ENCODE measurements at places on chromosomes 6 and 20.

GRCh38 chr6:166109608-166110007 lies 58.0 kb downstream of the TBXT start:
- no peak for ATAC-seq

DNA sequence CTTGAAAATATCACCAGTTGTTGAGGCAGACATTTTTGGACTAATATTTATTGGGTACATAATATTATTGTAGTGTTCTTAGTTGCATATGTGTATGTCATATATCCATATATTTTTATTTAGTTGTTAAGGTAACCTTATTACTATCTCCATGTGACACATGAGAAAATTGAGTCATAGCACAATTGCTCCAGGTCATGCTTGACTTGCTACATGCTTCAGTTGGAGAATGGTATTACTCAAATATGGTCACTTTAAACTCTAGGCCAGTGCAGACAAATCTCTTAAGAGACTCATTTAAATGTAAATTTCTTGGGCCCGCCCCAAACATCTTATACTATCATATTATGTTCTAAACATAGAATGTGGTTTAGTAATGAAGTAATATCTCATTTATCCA lies 246.1 kb downstream of the RIMS1 start:
- ATAC-seq, result no peak

DNA sequence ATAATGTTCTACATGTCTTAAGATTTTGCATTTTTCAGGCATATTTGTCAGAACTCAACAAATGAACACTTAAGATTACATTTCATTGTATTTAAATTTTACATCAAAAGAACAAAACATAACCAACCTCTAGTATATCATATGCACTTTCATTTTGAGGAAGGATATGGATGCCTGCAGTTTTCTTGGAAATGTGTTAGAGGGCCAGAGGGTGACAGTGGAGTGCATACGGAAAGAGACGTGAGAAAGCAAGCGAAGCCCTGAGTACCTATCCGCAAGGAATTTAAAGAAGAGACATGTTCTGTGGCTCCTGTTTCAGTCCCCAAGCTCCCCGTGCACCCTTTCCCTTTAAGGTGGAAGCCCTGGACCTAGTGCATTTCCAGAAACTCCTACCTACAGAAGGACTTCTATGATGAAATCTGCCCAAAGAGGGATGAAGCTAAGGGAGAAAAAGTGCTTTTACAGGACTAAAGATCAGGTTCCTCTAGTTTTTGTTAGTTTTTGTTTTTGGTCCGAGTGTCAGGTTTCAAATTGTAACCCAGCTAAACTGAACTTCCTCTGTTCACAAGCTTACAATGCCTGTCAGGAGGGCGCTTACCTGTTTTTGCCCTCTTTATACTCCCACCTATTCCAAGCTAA lies 38.8 kb downstream of the EZR start:
- no peak for ATAC-seq

- ATAC-seq, result no peak
Observed at GRCh38 chr6:15977050-15977449, 151.8 kb upstream of the MYLIP start.

DNA sequence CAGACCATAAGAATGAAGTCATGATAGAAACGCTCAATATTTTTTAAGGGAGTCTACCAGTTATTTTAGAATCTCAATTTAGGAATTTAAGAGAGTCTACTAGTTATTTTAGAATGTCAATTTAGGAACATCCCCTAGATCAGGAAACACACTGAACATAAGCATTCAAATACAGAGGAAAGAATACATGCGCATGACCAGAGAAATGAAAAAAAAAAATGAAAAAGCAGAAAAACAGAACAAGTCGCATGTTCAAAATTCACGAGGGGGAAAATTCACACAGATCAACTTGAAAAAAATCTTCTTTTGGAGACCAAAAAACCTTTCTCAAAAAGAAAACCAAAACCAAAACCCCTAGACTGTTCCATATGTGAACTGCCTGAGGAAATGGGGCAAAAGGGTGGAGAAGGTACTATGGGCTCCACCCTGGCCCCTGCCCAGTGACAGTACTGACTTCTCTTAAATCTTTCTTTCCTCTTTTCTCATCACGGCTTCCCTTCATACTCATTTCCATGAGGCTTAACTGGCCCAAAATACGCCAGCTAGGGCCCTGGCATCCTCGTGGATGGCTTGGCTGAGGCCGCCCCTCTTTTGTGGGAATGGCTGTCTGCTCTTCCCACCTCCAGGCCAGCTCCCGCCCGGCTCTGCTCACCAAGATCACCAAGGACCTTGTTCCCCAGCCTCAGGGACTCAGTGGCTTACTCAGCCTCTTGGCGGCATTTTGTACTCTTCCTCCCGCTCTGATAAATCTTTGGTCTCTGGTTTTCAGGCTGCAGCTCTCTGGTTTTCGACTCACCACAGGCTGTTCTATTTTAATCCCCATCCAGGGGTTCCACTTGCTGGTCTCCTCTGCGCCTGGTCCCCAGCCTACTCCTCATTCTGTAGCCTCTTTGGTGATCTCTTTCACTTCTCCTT lies 11.2 kb downstream of the ZBTB2 start:
- peak; percentile 85 for ATAC-seq

DNA sequence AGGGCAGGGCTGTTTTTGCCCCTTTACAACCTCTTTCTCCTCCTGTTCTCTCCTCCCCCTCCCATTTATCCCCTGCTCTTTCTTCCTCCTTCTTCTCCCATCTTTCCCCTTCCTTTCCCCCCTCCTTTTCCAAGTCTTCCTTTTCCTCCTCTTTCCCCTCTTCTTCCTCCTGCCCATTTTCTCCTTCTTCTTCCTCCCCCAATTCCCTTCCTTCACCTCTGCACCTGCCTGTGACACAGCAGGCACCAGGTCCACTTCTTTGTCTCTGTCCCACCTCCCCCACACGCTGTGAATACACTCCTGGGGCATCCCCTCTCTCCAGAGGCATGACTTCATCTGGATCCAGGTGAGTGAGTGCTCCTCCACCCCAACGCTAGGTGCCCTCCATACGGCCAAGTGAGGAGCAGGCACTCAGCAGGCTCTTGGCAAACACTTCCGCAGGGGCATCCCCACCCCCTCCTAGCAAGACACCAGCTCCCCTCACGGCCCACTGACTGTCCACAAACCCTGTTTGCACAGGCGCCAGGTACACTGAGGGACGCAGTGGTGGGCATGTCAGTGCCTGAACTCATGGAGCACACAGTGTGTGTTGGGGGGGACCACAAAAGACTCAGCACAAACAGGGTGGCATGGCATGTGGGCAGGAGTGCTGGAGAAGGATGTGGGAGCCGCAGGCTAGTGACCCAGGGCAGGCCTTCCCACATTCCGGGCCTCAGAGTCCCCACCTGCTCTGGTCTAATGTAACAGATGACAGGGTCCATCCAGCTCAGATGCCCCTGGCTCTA lies 10.7 kb upstream of the TLDC2 start:
- no peak for ATAC-seq

DNA sequence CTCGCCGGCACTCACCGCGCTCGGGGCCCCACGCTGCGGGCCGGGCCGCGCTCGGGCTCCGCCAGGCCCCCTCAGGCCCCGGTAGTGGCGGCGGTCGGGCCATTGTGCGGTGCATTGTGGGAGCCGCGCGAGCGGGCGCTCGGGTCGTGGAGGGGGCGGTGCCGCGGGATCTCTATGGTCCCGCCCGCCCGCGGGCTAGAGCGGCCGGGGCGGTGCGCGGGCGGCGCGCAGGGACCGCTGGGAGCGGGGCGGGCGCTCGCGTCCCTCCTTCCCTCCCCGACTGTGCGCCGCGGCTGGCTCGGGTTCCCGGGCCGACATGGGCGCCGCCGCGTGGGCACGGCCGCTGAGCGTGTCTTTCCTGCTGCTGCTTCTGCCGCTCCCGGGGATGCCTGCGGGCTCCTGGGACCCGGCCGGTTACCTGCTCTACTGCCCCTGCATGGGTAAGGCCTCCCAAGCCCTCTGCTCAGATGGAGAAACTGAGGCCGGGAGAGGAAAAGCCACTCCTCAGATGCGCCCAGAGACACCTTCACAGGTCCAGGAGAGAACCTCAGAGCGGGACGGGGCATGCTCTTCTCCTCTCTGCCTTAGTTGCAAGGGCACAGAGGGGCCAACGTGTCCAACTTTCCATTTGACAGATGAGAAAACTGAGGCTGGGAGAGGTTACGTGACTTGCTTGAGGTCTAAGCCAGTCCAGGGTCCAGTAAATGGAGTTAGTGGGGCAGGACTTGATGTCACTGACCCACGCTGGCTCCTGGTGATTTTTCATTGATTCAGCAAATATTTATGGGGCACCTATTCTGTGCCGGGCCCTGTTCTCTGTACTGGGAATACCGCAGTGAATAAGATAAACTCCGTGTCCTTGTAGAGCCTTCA lies at the start of the genes PLAGL2 and POFUT1:
TSS of gene PLAGL2 (minus strand) at position 118 of the 873 bp plus-strand sequence. CDS start 5,565 bp downstream, outside the sequence.
TSS of gene POFUT1 (plus strand) at position 255 of the 873 bp plus-strand sequence. CDS start at position 317, 62 bp downstream.
- peak; percentile 70 for ATAC-seq

DNA sequence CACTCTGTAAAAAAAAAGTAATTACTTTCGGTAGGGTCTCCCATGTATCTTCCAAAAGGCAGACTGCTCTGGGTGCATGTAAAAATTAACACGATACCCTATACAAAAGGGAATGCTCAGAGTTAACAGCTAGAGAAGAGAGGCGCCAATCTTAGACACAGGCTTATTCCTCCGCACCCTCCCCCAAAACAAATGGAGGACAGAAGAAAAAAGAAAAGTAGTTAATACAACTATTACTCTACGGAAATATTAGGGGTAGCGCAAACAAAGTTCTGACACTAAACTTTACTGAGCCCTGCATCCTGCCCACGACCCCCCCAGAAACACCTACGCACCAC lies 331 bp upstream of the UFL1 start:
- no peak for ATAC-seq

- ATAC-seq, result peak; percentile 71
Observed at GRCh38 chr20:13212750-13213149, 8.3 kb upstream of the ISM1 start.

- peak; percentile 17 for ATAC-seq
Observed at GRCh38 chr20:43691928-43692524, 25.1 kb downstream of the MYBL2 start.

DNA sequence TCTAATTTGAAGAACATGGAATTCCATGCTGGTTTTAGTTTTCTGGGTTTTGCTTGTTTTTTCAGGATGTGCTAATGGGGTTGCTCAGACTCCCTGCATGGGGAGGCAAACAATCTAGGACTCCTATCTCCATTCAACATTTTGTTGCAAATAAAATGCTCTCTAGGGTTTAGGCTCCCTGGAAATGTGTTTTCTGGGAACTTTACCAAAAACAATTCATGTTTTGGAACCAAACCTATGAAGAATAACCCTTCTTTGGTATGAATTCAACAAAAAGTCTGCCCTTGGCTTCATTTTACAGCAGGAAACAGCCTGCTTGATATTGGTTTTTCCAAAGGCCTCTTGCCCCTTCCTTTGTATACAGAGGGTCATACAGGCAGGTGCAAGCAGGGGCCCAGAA lies 217.7 kb downstream of the FOXA2 start:
- no peak for ATAC-seq

DNA sequence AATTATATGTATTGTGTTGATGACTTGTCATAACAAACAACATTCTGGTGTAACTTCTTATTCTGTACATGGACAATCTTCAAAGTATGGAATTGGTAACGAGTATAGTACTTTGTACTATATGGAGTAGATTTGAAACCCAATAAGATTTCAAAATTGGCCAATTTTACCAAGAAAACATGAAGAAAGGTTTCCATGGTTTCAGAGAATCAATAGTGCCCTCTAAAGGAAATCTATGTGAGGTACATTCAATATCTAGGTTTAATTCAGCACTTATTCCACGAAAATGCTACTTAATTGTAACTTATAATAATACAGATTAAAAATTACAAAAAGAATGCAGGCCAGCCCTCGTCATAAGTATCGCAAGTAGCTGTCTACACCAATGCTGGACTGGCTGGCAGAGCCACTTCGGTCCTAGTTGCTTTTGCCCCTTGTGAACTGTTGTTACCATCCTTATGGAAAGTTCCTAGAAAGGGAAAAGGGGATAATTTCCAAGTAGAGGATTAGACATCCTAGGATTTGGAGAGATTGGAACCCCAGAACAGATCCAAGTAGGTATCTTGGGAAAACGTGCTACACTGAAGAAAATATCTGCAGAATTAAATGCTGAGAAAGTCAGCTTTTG lies 70.9 kb downstream of the LCA5 start:
- no peak for ATAC-seq

GRCh38 chr6:112934433-112935327 lies 587.5 kb downstream of the RFPL4B start:
- no peak for ATAC-seq

- peak; percentile 72 for ATAC-seq
Observed at GRCh38 chr6:73747289-73747688, 51.3 kb downstream of the CD109 start.

DNA sequence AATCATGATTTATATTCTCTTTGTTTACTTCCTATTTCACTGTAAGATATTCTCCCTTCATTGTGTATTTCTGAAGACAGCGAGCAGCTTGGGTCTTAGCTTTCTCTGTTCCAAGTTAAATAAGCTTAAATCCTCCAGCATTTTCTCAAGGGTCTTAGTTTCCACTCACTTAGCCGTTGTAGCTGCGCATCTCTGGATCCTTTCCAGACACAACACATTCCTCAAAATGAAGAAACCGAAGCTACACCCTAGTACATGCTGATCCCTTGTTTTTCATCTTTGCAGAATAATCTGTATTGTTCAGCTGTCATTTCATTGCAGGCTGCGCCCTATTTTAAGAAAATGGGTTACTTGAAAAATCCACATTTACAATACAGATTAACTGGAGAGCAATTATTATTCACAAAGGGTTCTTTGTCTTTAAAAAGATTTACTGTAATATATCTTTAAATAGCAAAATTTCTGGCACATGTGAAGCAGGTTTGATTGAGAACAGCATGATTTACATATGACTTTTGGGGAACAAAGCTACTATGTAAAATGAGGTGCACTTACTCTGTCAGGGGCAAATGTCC lies 375.8 kb downstream of the QKI start:
- no peak for ATAC-seq

- ATAC-seq, result no peak
Observed at GRCh38 chr20:47227119-47227518, 129.4 kb downstream of the ZMYND8 start.

DNA sequence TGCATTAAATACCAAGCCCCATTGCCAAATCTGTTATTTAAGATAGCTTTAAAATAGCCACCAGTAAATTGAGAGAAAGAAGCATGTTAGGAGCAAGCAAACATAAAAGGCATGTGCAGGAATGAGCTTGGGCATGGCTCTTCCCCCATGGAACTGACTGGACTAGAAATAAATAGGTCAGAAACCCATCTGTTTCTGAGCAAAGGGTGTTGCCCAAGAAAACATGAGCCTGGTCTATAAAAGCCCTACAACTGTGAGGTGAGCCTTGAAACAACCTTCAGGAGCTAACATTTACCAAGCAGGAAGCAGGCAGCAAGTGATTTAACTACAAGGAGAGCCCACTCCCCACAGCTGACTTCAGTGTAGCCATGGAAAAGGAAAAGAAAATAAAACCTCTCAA lies 126.3 kb downstream of the C6orf118 start:
- no peak for ATAC-seq

All from activated CD4-positive, CD25-positive, alpha-beta regulatory T cell treated with anti-CD3 and anti-CD28 coated beads, Interleukin-2, amount 50 U/mL, for 24 hours (primary cell).